ENCODE measurements at places on chromosomes 1 and 21.

DNA sequence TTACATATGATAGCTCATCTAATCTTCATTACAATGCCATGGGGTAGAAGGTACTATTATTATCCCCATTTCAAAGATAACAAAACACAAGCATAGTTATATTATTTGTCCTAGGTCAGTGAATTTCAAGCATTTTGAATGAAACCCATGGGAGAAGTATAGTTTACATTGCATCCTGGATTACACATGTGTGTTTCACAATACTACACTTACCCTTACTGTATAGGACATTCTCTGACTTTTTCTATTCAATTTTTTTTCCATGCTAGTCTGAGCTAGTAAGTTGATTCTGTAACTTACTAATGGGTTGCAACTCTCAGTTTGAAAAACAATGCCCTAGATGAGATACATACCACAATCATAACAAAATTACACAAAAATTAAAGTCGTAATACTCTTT is 8.7 kb upstream of the GPX7 start:
- H3K36me3 ChIP-seq = no peaks in the 10 kb centered on the region
- no peaks in the 10 kb centered on the region for H3K27me3 ChIP-seq
- H3K4me3 ChIP-seq = no peak overlapping the region
- H3K27ac ChIP-seq = peak overlapping the region; percentile 62
- peaks cover 35% of the 10 kb centered on the region for H3K4me1 ChIP-seq

GRCh38 chr21:38993561-38993960 is 187.8 kb downstream of the ETS2 start:
- no peak overlapping the region for H3K4me3 ChIP-seq
- no peaks in the 10 kb centered on the region for H3K36me3 ChIP-seq
- no peak for DNase-seq
- no peak overlapping the region for H3K27ac ChIP-seq

DNA sequence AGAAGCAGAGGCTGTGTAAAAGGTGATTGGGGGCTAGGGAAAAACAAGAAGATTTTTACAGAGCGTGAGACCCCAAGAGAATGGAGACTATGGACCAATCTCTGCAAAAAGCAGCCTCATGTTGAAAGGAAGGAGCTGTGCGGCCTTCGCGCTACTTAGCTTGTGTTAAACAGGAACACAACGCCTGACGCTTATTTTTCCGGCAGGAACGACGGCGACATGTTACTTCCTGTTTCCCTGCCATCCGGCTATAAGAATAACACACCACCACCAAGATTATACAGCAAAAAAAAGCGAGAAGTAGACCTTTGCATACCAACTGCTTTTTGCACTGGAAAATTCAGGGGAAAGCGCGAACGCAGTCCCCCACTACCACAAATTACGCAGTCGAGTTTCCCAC is 272.7 kb downstream of the FAM72C start:
- H3K4me3 ChIP-seq = no peak overlapping the region
- peaks cover 10% of the 10 kb centered on the region for H3K4me1 ChIP-seq
- no peaks in the 10 kb centered on the region for H3K36me3 ChIP-seq
- H3K27ac ChIP-seq = no peak overlapping the region
- H3K27me3 ChIP-seq = peaks cover 49% of the 10 kb centered on the region

DNA sequence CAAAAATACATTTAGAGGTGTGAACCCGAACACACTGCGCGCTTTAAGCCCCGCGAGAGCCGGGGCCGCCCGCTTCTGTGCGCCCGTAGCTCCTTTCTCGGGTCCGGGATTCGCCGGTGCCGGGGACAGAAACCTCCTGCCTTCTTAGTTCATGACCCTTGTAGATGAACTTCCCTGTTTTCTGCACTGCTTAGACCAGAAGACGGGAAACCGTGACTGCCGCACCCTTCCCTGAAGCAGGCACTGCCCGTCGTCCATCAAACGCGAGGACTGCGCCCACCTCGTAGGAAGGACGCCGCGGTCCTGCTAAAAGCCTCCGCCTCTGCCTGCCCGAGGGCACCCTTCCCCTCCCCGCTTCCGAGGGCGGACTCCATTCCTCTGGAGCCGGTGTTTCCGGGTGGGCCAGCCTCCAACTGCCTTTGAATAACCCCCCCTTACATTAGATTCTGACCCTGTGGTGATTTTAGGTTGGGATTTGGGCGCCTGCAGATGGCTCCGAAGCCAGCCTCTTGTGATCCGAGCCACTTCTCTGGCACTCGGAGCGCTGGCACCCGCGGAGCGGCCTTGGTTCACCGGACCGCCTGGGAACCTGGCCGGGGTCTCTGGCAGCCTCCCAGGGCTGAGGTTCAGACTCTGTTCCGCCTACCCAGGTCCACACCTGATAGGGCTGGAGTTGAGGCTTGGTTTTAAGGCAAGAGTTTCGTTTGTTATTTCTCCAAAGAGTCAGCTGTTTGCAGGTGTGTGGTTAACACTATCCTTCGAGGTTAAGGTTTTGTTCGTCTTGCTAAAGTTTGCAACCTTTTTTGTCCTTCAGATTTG is 1.2 kb upstream of the PTTG1IP start:
- H3K36me3 ChIP-seq = no peaks in the 10 kb centered on the region
- peak; percentile 53 for DNase-seq
- no peaks in the 10 kb centered on the region for H3K27me3 ChIP-seq
- peak overlapping the region; percentile 92 for H3K4me3 ChIP-seq

DNA sequence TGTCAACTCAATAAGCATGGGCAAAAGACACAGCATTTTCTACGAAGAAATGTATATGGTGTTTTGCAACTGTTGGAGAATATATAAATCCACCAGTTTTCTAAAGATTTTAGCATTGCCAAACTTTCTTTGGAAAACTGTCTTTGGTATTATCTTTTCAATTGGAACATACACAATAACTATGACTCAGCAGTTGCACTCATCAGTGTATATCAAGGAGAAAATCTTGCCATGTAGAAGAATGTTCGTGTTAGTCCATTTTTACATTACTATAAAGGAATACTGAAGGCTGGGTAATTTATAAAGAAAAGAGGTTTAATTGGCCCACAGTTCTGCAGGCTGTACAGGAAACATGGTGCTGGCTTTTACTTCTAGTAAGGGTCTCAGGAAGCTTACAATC is 41.1 kb downstream of the PRKAA2 start:
- no peak overlapping the region for H3K27ac ChIP-seq
- no peaks in the 10 kb centered on the region for H3K4me1 ChIP-seq
- peaks cover 6% of the 10 kb centered on the region for H3K27me3 ChIP-seq
- DNase-seq = no peak
- H3K36me3 ChIP-seq = no peaks in the 10 kb centered on the region

GRCh38 chr1:27538793-27539192 is 48.8 kb upstream of the WASF2 start:
- peaks cover 1% of the 10 kb centered on the region for H3K4me1 ChIP-seq
- H3K27ac ChIP-seq = no peak overlapping the region
- DNase-seq = no peak
- peaks cover 11% of the 10 kb centered on the region for H3K36me3 ChIP-seq
- no peaks in the 10 kb centered on the region for H3K27me3 ChIP-seq
